ENCODE measurements at places on chromosomes 11 and 22. TPM values are rescaled to one million over a fixed set of nuclear protein-coding genes. Genes with fewer than 3 reads are reported as not detected.

Gene MGAT3
- total RNA-seq: 4.2 TPM

Gene OVCH2
- 3.3 TPM for total RNA-seq

Gene TKFC
- total RNA-seq: 8.3 TPM

Gene OR51B4
- total RNA-seq: 2.0 TPM

GRCh38 chr11:131864228-131864627 is 493.8 kb downstream of the NTM start:
- no peak for DNase-seq

- DNase-seq: no peak
These were observed 100.5 kb downstream of the DSCAML1 start for GRCh38 chr11:117696540-117696939.

DNA sequence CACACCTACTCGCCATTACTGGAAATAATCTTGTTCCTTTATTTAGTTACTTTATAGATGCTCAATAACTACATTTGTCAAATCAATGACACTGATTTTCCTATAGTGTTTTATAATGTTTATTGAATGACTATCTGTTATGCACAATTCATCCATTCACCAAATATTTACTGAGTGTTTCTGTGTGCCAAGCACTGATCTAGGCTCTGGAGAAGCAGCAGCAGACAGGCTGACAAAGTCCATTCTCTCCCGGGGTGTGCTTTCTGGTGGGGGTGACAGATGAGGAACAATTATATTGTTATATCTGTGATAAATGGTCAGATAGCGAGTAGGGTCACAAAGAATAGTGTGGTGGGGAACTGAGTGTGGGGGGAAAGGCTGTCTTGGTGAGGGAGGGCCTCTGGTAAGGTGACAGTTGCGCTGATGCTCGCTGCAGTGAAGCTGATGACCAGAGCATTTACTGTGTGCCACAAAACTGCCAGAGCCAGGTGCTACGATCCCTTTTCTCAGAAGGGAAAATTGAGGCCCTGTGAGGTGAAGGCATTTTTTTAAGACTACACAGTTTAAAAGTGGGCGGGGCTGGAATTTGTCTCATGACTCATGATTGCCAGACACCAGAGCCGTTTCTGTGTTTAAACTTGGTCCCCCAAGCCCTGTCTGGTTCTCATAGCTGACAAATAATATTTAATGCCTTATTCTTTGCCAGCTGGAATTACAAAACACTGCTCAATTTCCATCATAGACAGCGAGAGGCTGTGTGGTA is 10.2 kb downstream of the PACS1 start:
- DNase-seq: no peak

DNA sequence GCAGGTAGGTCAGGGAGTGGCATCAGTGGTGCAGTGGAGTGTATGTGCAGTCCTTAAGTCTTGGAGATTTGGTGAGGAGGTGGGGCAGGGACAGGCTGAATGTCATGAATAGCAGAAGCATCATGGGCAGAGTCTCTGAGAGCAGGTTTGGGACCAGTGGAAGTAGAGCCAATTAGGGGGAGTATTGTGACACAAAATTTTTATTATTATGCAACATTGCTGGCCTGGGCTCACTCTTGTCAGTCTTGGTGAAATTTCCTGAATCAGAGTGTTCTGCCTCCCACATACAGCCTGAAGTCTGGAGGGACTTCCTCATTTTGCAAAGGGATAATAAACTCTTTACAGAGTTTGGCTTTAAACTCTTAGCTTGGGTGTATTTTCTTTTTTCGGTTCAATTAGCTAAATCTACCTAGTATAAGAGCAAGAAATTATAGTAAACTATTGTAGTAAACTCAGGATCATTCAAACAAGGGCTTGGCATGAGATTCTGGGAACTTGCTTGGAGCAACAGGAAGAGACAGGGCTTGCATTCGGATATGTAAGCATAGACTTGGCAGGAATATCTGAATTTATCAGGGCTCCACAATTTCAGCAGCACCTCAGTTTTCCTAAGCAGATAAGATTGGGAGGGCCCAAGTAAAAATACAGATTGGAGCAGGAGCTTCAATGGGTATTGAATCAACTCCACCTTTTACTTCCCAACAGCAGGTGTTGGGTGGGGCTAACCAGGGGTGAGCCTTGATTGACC is 67.7 kb downstream of the FDX1 start:
- DNase-seq: no peak

- DNase-seq: no peak
These were observed 104.4 kb downstream of the TRIM51G start for GRCh38 chr11:48879256-48879655.

DNA sequence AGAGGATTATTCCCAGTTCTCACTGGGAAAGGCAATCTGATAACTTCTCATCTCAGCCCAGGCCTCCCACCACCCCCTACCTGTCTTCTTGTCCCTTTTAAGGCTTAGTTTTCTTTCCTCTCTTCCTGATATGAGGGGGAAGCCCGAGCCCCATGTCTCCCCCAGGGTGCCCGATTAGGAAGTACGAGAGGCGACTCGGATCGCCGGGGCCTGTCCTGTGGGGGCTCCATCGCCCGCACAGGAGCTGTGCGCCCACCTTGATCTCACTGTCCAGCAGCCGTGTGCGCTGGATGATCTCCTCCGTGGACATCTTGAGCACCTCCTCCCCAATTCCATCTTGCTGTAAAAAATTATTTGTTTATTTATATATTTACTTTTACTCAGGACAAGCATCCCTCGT is 628 bp downstream of the PSMC3 start:
- DNase-seq: no peak

DNA sequence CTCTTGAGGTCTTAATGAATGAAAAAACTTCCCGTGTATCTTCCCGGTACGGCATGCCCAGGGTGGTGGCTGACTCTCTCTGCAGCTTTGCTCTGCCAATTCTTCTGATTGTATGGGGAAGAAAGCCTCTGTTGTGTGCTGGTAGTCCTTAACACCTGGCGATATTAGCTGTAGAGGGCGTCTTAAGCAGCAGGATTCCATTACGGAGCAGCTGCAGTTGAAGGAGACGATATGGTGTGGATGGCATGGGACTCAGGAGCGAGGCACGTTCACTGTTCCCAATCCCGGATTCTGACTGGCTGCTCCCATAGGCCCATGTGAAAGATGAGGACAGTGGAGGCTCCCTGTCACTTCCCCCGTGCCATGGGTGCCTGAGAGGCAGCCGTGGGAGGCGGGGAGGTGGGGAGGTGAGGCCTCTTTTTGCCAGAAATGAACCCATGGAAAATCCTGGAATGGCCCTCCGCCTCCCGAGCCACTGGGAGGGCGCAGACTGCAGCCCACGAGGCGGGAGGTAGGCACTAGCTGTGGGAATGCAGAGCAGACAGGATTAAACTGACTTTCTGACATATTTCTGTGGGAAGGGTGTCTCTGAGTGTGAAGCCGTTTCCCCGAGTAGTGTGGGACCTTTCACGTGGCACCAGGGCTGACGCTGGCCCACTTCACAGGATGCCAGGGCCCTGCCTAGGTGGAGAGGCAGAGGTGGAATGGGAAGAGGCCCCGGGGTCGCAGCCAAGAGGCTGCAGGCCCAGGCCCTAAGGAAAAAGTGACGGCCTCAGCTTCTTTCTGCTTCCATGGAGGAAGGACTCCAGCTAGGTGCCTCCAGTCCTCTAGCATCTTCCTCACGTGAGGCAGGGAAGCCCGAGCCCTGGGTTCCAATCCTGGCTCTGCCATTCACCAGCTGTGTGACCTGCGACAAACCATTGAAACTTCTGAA is 121.4 kb upstream of the CD82 start:
- no peak for DNase-seq
